ENCODE measurements at places on chromosomes 4 and X.

DNA sequence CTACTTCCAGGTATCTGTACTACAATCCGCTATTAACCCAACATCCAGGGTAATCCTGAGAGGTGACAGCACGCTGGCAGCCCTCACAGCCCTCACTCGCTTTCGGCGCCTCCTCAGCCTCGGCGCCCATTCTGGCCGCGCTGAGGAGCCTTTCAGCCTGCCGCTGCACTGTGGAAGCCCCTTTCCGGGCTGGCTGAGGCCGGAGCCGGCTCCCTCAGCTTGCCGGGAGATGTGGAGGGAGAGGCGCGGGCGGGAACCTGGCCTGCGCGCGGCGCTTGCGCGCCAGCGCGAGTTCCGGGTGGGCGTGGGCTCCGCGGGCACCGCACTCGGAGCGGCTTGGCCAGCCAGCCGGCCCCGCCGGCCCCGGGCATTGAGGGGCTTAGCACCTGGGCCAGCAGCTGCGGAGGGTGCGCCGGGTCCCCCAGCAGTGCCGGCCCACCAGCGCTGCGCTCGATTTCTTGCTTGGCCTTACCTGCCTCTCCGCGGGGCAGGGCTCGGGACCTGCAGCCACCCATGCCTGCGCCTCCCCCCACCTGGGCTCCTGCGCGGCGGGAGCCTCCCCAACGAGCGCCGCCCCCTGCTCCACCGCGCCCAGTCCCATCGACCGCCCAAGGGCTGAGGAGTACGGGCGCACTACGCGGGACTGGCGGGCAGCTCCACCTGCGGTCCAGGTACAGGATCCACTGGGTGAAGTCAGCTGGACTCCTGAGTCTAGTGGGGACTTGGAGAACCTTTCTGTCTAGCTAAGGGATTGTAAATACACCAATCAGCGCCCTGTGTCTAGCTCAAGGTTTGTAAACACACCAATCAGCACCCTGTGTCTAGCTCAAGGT is 87.3 kb downstream of the PRSS12 start:
- no peak for DNase-seq

DNA sequence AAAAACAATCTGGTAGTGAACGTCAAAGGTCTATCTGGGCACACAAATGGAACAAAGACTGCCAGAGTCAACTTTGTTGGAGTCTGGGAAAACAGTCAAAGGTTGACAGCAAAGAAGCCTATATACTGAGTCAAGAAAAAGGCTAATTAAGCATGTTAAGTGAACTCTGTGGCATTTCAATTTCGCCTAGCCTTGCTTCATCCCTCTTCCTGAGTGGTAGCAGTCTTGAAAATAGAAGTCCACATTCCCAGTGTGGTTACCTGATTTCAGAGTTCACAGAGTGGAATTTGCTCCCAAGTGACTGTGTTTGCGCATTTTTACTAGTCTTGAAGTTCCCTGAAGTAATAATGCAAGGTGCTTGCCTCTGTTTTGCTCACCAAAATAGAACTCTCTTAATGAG is 760.0 kb downstream of the FSTL5 start:
- no peak for DNase-seq

- DNase-seq = no peak
Measured at GRCh38 chr4:119858176-119858575, 208.5 kb downstream of the MAD2L1 start.

DNA sequence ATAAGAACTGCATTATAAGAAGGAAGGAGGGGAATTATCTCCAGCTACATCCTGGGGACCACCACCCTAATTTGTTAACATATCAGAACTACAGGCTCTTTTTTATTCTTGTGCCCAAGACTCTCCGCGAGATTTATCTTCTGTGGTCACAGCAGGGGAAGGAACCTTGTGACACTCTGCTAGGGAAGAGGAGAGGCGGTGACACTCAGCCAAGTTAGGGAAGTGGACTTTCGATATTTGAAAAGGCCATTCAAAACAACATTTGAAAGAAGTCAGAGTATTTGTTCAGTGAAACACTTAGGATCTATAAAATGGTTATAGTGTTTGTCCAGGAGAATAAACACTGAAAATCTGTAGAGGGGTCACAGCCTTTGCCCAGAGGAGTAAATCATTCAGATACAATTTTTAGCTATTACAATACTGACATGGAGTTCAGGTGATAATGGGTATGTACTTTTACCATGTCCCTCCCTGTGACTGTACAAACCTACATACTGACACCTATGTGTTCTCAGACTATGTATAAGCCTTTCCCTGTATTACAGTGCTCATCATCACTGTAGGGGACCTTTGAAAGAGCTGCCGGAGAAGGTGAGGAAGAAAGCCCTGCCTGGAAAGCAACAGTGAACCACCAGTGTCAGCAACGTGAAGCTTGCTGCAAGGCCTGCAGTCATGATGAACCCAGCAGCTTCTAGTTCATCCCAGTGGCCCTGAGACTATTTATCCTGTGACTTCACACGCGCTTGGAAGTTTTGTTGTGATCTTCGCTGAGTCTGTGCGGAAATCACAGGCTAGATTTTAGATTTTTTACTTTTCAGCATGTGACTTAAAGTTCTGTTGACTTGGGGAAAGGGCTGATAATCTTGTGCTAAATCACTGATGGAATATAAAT is 8.5 kb upstream of the PTTG2 start:
- no peak for DNase-seq

GRCh38 chr4:160299608-160300007 is 1196.7 kb downstream of the RAPGEF2 start:
- DNase-seq = no peak

DNA sequence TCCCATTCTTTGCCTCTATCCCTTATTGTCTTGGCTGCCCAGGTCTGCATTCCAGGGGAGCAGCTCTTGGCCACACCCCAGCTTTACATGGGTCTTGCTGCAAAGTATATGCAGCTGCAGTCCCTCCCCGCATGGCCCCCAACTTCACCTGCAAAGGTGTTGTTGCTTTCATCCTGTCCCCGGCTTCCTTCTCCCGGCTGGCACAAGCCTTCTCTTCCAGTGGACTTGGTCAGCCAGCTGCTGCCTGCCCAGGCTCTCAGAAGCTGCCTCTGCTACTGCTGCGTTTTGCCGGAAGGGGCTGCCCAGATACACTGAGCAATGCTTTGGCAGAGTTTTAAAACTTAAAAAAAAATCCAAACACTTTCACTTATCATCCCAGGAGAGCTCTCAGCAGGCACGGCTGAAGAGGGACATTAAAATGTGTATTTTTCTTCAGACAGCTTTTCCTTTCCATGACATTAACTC is 121.2 kb upstream of the PDLIM3 start:
- DNase-seq = no peak

- DNase-seq = no peak
Measured at GRCh38 chrX:102154900-102155805, 624 bp downstream of the BEX5 start.

GRCh38 chr4:121720109-121720508 is 23.3 kb upstream of the ANXA5 start:
- no peak for DNase-seq

DNA sequence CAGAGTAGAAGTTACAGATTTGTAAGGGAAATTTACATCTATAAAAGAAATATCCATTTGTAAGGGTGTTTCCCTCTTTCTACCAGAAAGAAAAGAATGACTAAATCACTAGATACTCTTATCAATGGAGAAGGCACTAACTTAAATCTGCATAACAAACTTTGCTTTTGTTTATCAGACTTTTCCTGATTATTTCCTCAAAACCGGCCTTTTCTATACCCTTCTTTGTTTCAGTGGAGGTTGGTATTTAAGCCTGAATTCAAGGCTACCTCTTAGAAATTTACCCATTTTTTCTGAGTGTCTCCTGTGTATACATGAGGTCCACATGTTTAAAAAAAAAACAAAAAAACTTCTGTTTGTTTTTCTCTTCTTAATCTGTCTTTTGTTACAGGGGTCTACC is 80.4 kb upstream of the GRPR start:
- no peak for DNase-seq

DNA sequence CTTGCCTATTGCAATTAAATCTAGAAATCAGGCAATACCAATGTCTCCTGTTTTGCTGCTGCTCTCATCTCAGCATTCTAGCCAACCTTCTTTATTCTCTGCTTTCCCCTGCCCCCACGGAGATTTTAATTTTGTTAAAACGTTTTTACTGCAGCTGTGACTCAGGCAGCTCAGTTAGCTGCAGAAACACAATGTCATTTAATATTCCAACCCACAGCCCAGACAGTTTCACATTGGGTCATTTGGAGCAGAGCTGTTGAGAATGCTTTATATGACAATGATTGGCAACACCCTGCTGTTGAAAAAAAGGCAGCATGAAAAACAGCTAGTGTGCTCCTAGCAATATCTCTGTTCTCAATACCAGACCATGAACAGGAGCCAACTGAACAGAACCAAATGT is 12.6 kb upstream of the SLC10A4 start:
- DNase-seq = no peak

- peak; percentile 51 for DNase-seq
Measured at GRCh38 chr4:101730291-101731117, 60.0 kb upstream of the BANK1 start.

DNA sequence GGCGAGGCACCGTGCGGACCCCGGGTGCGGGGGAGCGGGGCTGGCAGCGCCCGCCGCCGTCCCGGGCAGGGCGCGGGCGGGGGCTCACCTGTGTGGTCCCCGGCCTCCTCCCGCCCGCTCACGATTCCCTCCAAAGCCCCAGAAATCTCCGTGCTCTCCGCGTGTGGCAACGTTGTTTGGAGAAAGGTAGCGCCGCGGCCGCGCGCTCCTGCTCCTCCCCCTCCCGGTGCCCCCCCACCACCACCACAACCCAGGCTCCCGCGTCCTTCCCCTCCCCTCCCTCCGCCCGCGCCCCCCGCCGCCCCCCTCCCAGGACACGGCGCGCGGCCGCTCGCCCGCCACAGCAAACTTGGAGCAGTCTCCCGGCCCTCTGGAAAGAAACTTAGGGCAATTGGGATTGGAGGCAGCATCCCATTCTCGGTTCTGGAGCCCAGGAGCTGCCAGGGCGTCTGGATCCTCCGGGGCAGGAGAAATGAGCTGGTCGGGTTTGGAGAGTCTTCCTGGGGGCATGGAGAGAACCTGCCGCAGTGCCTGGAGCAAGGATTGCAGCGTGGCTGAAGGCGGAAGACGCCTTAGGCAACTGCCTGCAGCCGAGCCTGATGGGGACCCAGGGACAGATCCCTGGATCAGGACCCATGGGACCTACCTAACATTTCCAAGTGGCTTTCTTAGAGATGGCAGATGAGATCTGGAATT is 855 bp downstream of the KLF3 start:
- DNase-seq = peak; percentile 72

DNA sequence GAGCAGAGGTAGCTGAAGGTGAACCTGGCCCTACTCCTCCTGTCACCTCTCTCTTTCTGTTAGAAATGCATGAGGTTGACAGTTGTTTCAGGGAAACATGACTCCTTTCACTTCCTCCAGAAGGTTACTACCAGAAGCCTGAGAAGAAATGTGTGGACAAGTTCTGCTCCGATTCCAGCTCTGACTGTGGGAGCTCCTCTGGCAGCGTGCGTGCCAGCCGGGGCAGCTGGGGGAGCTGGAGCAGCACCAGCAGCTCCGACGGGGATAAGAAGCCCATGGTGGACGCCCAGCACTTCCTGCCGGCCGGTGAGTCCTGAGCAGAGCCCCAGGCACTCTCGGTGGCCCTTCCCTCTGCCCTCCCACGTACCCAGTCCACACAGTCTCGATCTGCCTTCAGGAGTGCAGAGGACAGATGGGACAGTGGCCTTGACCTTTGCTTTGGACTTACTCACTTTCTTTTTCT is 61.3 kb upstream of the TLR2 start:
- DNase-seq = no peak

GRCh38 chr4:148258535-148258934 is 183.7 kb downstream of the NR3C2 start:
- no peak for DNase-seq

- no peak for DNase-seq
Measured at GRCh38 chr4:37425857-37426256, 181.3 kb downstream of the NWD2 start.

DNA sequence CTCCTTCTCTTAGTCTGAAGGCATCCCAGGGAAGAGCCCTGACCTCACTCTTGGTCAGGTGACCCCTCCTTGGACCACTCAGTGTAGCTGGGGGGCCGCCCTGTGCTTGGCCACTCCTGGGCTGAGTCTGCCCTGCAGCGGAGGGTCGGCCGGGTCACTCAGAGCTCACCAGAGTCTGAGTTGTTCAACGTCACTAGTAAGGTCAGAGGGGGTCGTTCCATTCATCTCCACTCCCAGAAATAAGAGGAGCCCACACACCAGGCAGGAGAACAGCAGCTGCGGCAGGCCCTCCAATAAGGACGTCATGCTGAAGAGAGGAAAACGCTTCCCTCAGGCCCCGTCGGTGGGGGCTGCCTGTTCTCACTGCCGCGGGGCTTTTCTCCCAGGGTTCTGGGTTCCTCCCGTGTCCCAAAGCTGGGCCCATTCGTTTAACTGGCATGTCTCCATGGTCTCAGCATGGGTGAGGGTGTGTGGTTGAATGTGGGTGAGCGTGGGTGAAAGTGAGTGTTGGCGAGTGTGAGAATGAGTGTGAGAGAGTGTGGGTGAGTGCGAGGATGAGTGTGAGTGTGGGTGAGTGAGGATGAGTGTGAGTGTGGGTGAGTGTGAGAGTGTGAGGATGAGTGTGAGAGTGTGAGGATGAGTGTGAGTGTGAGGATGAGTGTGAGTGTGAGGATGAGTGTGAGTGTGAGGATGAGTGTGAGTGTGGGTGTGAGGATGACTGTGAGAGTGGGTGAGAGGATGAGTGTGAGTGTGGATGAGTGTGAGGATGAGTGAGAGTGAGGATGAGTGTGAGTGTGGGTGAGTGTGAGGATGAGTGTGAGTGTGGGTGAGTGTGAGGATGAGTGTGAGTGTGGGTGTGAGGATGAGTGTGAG is 47.7 kb downstream of the ING2 start:
- peak; percentile 10 for DNase-seq

- no peak for DNase-seq
Measured at GRCh38 chrX:40843643-40844042, 108.3 kb upstream of the MED14 start.

DNA sequence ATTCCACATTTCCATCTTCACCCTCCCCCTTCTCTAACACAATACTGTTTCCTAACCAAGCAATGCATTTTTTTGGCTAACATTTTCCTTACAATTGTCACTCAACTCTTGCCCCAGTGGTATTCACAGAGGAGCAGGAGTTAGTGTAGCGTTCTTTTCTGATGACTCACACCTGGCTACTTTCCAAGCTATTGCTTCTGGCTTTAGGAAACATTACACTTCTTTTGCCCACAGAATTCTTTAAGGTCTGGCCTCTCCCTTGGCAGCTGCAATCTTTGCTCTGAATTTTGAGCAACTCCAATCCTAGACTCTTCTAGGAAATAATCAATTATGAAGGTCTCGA is 27.5 kb upstream of the PDGFC start:
- DNase-seq = no peak

GRCh38 chr4:124046190-124046589 is 649.6 kb downstream of the SPRY1 start:
- no peak for DNase-seq

DNA sequence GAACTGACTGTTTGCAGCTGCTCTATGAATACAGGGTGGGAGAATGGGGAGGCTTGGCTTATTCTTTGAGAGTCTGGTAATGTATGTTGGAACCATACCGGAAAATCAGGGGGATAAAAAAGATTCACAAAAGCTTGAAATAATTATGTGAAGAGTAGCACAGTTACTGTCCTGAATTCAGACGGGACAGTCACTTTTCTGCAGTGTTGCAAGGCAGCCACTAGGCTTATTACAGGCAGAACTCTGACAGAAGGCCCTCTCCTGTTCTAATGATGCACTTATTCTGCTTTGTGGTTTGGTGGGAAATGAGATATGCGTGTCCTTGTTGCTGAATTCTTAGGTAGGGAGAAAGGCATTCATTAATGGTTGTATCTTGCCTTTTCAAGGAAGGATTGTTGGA is 37.2 kb downstream of the GUCY1B1 start:
- no peak for DNase-seq
